ENCODE measurements at places on chromosomes 11 and 22.

GRCh38 chr11:120078397-120078796 lies 59.5 kb downstream of the TRIM29 start:
- no peak for DNase-seq

DNA sequence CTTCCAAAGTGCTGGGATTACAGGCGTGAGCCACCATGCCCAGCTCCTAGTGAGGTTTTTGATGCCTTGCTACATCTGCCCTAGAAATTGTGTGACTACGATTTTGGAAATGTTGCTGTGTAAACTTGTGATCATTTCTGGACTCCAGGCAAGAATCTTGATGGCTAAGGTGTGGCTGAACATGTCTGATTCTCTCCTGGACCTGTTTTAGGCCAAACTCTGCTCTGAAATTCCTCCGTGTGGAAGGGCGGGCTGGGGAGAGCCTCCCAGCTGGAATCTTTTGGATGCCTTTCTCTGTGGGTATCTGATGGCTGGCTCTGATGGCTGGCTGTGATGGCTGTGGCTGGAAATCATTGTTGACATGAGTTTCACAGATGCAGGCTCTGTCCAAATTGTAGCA lies 8.2 kb downstream of the PNPLA3 start:
- no peak for DNase-seq

DNA sequence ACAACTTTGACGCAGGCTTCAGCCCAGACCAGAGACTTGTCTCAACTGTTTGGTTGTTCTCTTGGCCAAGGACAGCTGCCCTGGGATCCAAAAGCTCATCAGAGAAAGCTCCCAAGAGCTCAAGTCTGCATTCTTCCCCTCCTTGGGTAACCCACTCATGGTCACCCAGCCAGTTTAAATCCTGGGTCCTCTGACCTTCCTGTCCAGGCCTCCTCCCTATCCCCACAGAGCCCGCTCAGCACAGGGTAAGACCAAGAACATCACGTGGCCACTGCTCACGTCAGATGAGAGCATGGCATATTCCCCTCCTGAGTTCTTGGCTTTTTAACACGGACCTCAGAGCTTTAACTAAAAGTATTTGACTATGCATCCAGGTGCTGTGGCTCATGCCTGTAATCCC lies 25.8 kb downstream of the TSKU start:
- no peak for DNase-seq

DNA sequence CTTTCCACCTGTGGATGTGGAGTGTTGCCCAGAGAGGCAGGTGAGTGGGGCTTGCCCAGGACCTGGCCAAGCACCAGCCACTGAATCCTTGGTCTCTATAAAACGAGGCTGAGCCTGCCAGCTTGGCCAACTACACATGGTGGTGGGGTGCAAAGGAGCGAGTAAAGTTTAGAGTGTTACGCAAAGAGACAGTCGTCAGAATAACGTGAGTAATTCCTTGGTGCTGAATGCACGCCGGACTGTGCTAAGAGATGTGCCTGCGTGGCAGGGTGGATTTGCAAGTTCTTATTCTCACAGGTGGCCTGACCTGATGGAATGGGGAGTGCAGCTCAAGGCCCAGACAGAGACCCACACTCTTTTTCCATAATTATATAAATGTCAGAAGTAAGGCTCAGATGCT lies 88.6 kb upstream of the B3GAT1 start:
- no peak for DNase-seq

DNA sequence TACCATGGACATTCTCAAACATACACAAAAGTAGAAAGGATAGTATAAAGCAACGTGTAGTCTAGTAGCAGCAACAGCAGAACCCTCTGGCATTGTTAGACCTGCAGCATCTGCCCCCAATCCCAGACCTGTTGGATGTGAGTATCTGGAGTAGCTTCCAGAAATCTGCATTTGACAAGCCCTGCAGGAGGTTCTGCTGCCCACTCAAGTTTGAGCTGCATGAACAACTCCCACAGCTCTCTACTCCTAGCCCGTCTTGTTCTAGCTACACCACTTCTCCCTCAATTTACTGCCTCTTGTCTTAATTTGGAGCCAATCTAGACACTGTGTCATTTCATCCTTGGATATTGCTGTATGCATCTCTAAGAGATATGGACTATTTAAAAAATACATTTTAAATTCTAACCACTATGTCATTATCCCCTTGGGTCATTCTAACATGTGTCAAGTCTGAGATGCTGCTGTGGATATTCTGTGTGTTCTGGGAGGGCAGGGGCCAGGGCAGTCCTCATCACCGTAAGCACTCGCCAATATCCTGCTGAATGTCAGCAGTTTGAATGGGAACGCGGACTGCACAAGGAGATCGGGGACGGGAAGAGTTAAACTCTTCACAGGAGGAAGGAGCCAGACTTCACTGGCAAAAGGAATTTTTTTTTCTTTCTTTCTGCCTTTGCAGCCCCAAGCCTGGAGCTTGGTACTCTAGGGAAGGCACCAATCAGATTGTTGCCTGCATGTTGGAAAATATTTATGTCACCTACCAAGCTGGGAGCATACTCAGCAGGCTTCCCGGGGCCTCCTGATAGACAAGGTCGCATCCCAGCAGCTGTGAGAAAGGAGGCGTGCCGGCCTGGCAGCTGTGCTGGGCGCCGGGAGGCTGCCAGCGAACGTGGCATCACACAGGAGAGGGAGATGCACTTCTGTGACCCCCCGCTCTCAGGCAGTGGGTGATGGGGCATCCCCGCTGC lies 429.0 kb downstream of the MIAT start:
- no peak for DNase-seq

DNA sequence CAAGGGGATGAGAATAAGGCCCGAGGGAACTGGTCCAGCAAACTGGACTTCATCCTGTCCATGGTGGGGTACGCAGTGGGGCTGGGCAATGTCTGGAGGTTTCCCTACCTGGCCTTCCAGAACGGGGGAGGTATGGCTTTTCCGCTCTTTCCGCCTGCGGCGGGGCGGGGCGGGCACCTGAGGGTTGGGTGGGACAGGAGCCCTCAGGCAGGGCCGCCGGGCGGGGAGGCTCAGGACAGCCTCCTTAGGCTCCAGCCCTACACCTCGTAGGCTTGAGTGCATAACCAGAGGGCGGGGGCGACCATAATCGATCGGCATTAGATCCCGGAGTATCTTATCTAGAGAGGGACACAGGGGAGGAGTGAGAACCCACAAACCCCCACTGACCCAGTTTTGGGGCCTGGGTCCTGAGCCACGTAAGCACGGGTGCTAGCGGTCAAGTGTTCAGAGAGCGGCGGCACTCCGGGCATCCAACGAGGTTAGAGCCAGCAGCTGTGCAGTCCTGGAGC lies 4.9 kb downstream of the SLC6A5 start:
- no peak for DNase-seq

GRCh38 chr11:121901886-121902285 lies 214.1 kb downstream of the BLID start:
- DNase-seq = no peak

DNA sequence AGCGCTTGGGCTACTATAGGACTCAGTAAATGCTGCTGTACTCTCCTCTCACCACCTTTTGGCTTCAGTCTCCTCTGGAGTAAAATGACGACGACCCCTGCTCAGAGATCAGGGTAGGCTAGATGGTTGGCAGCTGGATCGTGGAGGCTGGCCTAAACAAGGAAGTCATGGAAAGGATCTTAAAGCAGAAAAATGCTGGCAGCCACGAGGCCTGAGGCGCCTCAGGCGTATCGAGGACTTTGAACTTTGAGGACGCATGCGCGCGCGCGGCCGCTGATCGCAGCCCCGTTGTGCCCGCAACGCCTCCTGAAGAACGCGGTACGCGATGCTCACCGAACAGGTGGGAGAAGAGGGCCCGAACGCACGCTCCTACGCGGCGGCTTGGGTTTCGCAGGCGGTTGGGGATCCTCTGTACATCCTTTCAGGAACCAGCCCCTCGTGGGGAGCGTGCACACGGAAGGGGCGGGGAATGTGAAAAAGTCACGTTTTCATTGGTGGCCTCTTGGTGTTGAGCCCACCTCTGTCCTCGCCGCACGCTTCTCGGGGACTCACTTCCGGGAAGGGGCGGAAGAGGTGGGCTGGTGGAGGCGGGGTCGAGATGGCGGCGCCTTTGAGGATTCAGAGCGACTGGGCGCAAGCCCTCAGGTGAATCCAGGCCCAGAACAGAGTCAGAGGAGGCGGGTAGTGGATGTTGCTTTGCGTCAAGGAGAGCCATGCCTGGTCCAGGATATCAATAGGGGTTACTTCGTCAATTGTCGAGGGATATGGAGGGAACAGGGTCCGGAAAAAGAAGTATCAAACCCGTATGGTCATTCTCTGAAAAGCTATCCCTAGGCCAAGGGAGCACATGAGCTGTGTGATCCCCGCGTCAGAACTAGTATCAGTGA lies at the start of the genes COA4 and PAAF1:
Gene COA4, minus strand, starts transcription at position 423 of the 887 bp plus-strand sequence. CDS start 3,468 bp downstream, outside the sequence.
Gene PAAF1, plus strand, starts transcription at position 576 of the 887 bp plus-strand sequence. Its CDS starts 23 bp downstream, at position 599.
- DNase-seq = peak; percentile 87

DNA sequence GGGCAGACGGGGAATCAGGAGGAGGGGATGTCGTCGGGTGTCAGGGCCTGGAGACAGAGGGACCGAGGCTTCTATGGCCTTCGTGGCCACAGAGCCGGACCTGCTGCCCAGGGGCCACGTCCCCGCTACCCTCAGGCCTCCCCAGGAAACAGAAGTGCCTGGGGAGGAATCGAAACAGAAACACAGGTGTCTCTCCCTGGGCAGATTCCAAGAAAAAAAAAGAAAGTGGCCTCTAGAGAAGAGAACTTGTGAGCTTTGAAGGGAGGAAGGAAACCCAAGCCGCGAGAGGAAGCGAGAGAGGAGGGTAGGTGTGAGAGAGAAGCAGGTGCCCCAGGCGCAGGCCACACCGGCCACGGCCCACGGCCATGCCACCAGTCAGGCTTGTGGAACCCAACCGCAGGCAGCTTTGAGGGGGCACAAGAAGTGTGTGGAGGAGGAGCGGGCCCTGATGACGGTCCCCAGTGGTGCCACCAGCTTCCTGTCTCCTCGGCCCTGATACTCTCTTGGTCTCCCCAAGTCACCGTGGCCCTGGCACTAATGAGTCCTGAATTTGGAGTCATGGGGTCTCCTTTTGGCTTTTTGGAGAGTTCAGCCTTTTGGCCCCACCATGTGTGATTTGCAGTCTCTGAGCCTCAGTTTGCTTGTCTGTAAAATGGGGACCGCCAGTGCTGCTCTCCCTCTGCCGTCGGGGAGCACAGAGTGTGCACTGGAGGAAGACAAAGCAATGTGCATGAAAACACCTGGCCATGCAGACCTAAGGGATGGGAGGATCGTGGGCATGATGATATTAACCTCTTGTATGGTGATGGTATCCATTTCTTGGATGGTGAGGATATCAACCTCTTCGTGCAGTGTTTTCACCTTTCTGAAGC lies 25.2 kb downstream of the LIF start:
- no peak for DNase-seq

GRCh38 chr11:8103909-8104308 lies 22.9 kb downstream of the TUB start:
- no peak for DNase-seq

DNA sequence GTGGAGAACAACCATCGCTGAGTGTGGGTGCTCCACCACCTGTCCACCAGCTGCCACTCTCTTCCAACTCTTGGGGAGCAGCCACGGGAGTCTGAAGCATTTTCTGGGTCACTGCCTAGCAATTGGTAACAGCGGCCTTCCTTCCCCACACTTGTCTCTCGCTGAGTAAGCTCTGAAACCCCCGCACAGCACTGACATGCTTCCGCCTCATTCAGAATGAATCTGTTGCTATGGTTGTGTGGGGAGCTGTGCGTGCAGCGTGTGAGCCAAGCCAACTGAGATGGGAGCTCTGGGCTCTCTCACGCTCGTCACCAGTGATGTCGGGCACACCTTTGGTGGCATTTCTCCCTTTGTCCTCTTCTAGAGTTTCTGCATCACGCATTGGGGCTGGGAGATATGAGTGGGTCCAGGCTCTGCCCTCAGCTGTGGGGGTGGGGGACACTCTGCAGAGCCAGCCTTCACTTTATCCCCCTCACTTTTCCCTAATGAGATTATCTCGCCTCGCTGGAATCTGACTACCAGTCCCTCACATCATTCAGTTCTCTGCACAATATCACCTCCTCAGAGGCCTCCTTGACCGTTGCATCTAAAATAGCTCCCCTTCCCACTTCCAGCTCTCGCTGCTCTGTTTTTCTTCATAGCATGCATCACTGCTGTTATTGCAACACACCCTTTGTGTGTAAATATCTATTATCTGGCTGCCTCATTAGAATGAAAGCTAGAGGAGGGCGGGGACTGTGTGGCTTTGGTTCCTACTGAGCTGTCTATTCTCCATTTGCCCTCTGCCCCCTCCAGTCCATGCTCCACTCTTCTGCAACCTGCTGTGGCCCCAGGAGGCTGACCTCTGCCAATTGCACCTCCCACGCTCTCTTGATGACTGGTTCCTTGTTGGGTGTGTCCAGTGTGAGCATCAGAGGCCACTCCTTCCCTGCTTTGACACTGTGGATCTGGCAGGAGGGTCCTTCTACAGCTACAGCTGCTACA lies 569.9 kb upstream of the CADM1 start:
- no peak for DNase-seq

DNA sequence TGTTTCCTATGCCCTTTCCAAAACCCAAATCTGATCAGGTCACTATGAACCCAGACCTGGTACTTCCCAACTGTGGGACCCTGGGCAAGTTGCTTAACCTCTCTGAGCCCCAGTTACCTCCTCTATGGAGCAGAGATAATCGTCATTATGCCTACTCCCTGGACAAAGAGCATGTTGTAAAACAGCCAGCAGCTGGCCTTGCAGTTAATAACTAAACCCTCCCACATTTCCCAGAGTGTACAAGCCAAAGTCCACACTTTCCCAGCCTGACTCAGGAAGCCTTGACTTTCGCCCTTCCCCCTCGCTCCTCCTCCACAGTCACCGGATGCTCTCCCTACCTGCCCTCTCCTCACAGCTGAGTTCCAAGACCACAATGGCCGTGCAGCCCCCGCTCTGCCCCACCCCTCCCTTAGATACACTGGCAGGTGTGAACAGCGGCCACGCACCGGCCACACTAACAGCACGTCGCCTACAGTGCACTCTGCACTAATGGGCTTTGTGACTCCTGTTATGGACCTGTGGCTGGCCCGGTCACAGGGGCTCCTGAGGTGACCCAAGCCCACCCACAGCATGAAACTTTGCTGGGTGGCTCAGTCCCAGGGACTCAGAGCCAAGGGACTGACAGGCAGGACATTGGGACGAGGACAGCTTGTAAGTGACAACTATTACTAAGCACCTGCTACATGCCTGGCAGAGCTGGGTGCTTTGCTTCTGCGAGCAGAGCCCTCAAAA lies 15.6 kb upstream of the MFNG start:
- DNase-seq = peak; percentile 76

DNA sequence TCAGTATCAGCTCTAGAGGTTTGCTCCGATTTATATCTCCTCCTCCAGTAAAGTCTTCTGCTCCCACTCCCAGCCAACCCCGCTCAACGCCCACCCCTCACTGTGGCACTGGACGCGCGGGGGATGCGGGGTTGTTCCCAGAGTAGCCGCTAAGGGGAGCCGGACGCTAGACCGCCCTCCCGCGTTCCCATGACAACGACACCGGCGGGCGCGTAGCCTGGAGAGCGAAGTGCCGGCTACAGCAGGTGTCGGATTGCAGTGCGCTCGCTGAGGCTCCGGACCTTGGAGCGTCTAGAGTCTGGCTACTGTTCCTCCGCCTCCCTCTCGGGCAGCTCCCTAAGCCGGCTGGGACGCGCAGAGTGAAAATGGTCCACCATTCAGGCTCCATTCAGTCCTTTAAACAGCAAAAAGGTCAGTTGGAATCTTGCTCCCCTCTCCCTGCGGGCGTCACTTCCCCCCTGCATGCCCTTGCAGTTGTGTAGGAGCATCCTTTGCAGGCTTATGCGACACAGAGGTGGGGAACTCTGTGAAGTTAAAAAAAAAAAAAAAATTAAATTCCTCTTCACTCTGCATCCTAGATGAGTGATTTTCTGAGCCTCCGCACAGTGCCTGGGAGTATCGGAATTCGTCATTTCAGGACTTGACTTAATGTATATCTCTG lies at the start of gene ANO3:
Gene ANO3, plus strand, starts transcription at position 220 of the 661 bp plus-strand sequence. Its CDS starts 146 bp downstream, at position 366.
- peak; percentile 59 for DNase-seq

Data from skeletal muscle cell (primary cell).